Midbrain (tissue), 1 donor: ENCODE measurements at places on chromosomes 7 and 10.
A peak's percentile ranks its signal among the peaks of the same experiment; 100 is the strongest.

DNA sequence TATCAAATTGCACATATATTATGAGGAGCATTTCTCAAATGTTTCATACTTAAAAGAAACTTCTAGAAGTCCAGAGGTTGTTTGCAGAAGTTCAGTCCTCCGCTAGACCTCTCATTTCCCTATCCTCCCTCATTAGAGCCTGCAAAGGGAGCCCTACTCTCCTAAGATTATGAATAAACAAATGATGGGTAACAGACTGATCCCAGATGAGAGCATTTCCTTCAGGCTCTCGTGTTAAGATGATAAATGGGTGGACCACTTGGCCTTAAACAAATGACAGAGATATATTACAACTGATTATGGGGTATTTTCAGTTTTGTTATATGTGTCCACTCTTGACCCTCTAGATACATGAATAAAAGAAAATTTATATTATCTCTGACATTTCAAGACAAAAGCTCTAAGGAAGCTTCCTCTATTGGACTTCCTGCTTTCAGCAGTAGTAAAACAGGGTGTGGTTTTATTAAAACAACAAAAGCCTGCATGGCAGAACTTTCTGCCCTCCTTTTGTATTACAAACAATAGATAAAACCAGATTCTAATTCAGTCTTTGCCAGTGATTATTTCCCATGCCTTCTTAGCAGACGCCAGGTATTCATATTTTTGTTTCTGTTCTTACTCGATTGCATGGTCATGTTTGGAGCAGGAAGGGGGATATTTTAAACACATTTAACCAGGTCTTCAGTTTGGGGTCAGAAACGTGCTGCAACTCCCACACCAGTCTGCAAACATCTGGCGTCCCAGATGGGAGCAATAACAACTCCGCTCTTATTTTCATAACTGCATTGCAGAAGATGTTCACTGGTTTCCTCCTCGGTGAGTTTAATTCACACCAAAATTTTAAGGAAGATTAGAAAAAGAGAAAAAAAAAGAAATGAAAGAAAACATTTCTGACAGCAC lies 52.4 kb upstream of the FAM204A start:
- no peak for DNase-seq

- no peak for DNase-seq
Measured at GRCh38 chr10:132990684-132991545, 48.5 kb upstream of the CFAP46 start.

DNA sequence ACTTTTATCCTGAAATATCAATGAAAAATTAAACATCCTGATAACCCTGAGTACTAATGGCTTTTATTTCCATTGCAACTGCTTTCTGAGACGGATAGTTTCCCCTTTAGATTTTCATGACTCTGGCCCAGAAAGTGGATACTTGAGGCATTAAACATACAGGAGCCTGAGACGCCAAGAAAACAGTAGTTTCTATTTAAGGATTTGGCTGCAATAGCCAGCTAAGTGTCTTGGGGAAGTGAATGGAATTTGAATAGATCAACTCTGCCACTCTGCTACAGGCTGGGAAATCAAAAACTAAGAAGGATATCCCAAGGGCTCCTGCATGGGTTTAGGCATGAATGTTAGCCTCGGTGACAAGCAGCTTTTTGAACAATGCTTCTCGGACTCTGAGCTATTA lies 24.7 kb upstream of the GPAM start:
- DNase-seq: peak; percentile 18

- DNase-seq: no peak
Measured at GRCh38 chr10:3532644-3533043, 252.4 kb downstream of the KLF6 start.

- peak; percentile 53 for DNase-seq
Measured at GRCh38 chr10:29392376-29393021, 103.6 kb downstream of the LYZL1 start.

DNA sequence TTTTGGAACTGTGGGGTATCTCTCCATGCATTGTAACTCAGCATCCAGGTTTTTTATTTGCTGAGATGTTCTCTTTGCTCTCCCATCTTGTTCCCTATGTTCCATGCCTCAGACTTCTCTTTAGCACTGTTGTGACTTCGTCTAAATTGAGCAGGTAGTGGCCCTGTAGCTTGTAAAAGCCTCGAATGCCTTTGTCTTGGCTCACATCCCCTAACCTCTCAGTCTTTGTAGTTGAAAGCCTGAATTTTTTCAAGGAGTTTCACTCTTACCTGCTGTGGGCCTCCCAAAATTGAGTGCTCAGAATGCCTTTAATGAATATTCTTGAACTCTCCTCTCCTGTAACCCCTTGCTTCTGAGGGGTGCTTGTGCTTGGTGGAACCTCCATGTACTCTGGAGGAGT lies 1137.3 kb downstream of the REEP3 start:
- no peak for DNase-seq

- no peak for DNase-seq
Measured at GRCh38 chr10:91432175-91432574, 22.0 kb downstream of the HECTD2 start.

GRCh38 chr10:62116896-62117295 lies 151.7 kb downstream of the RTKN2 start:
- no peak for DNase-seq

GRCh38 chr10:4194231-4194630 lies 409.2 kb upstream of the KLF6 start:
- no peak for DNase-seq

DNA sequence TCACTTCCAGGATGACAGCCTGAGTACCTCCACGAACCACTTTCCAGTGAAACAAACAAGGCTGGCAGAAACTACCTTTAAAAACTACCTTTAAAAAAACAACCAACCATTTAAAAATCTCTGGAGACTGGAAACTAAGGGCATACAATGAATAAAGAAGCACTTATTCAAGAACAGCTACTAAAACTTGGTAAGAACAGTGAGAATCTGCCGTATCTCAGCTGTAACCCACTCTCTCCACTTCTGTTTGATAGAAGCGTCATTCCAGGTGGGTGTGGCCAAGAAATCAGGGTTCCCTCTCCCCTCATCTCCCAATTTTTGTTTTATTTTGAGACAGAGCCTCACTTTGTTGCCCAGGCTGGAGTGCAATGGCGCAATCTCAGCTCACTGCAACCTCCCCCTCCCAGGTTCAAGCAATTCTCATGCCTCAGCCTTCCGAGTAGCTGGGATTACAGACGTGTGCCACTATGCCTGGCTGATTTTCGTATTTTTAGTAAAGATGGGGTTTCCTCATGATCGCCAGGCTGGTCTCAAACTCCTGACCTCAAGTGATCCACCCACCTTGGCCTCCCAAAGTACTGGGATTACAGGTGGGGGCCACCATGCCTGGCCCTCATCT lies 158.8 kb upstream of the CHST15 start:
- no peak for DNase-seq

DNA sequence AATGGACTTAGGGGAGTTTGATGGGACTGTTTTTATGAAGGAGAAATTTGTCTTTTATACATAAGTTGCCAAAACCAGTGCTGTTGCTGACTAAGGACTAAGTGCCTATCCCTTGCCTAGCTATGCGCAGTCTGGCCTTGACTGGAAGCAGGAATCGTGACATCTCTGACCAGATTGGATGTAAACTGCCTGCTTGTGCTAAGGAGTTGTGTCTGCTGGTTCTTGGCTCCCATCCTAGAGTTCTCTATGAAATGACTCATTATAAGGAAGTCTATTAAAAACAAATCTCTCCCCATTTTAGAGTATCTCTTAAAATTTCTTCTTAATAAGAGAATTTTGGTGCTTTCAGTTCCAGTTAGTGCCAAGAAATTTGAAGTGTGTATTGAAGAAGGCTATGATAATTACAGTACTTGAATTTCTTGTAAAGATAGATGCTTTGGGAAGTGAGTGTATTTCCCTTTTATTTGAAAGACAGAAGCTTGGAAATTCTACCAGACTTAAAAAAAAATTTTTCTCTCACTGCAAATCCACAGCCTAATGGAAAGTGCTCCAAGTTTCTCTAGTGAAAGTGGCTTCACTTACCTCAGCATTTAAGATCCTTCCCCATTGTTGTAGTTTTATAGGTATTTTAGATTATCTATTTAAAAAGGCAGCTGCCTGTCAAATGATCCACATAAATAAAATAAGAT lies 77.6 kb downstream of the BICC1 start:
- DNase-seq: no peak

GRCh38 chr10:132915411-132915810 lies 27.0 kb downstream of the CFAP46 start:
- no peak for DNase-seq

DNA sequence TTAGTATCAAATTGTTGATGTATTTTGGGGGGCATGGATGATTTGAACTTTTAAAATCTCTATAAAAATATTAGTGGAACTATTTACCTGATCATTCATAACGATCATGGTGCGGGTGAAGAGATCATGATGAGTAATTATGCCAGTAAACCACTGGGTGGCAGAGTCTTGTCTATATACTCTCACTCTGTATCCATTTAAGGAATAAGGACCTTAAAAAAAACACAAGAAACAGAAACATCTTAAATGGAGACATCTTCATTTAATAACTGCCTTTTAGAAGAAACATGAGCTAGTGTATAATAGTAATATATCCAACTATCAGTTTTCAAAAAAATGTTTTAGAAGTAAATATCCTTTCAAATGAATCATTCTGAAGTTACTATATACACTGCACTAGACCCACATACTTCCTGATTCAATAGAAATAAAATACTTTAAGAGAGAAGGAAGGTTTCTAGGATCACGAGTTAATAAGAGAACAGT lies 84.0 kb downstream of the NRBF2 start:
- peak; percentile 58 for DNase-seq

- no peak for DNase-seq
Measured at GRCh38 chr7:128227271-128227670, 13.8 kb upstream of the LEP start.

- DNase-seq: no peak
Measured at GRCh38 chr7:12493407-12493806, 77.1 kb upstream of the SCIN start.

DNA sequence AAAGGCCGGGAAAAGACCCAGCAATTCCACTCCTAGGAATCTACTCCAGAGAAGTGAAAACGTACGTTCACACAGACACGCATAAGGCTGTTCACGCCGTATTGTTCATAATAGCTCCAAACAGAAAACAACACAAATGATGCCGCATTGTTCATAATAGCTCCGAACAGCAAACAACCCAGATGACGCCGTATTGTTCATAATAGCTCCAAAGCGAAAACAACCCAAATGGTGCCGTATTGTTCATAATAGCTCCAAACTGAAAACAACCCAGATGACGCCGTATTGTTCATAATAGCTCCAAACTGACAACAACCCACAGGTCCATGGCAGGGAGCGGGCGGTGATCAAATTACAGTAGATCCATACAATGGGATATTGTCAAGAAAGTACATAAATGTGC lies 85.2 kb upstream of the DNAAF5 start:
- no peak for DNase-seq

DNA sequence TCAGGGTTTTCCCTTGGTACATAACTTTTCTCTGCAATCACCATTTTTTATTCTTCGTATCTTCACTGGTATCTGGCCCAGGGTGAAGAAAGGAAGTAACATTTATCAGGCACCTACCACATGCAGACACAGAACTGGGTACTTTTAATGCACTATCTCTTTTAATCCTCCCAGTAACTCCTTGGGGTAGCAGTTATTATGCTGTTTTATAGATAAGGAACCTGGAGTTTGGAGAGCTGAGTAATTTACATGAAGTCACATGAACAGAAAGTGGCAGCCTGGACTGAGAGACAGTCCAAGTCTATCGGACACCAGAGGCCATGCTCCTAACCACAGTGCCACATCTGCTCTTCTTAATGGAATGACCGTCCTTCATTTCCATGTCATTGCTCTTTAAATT lies 117.1 kb upstream of the PODXL start:
- DNase-seq: no peak

GRCh38 chr7:119931230-119931824 lies 341.6 kb upstream of the KCND2 start:
- no peak for DNase-seq

GRCh38 chr7:139505563-139505962 lies 17.9 kb upstream of the CLEC2L start:
- no peak for DNase-seq

GRCh38 chr7:471866-472639 lies 47.6 kb downstream of the PDGFA start:
- no peak for DNase-seq

GRCh38 chr10:15245530-15245929 lies 77.0 kb upstream of the NMT2 start:
- DNase-seq: no peak

DNA sequence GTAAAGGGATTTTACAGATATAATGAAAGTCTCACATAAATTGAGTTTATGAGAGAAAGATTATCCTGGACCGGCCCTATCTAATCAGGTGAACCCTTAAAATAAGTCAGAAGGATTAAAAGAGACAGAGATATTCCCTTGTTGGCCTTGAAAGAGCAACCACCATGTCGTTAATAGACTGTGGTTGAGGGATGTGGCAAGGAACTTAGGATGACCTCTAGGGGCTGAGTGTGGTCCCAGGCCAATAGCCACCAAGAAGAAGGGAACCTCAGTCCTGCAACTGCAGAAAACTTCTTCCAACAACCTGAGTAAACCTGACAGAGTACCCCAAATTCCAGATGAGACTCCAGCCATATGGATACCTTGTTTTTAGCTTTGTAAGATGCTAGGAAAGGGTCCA lies 121.5 kb downstream of the POLR1F start:
- no peak for DNase-seq

DNA sequence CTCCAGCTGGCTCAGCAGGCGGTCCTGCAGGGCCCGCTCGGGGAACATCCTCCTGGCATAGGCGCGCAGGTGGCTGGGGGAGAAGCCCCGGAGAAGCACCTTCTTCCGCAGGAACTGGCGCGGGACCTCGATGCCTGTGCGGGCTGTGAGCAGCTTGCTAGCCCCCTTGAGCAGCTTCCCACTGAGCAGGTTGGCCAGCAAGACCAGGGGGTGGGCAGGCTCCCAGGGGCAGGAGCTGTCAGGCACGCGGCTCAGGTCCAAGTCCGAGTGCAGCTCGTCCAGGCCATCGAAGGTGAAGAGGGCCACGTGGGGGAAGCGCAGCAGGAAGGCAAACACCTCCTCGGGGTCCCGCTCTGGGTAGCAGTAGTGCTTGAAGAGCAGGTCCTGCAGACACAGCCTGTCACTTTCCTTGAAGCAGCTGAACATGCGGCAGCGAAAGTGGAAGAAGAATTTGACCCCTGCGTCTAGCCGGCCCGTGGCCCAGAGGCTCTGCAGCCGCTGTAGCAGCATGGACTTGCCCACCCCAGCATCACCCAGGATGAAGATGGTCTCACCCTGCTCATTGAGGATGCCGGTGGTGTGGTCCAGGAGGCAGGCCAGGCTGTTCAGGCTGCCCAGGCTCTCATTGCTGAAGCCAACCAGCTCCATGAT lies 26.2 kb downstream of the NOD1 start:
- no peak for DNase-seq

- no peak for DNase-seq
Measured at GRCh38 chr7:15159261-15159660, 256.7 kb upstream of the DGKB start.

DNA sequence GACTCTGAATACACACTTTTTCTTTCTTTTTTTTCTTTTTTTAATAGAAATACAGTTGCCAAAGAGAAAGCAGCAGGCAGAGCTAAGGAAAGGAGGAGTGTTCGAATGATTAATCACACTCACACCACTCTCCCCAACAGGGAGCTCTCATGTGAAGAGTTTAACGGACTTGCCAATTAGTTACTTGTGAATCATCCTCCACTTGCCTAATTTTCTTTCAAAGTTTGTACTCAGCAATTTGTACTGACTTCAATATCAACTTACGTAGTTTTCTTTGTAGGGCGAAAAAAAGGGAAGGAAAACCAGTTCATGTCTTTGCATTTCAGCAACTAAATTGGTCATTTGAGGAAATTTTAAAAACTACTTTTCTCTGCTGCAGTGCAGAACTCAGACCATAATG lies 109.2 kb downstream of the PIP4K2A start:
- peak; percentile 45 for DNase-seq
